Tongue (tissue), 3 donors: ENCODE measurements at places on chromosomes 4 and X. TPM values are rescaled to one million over a fixed set of nuclear protein-coding genes. Genes with fewer than 3 reads are reported as not detected.

GRCh38 chr4:71559957-71560571, 221.2 kb downstream of the SLC4A4 start:
- DNase-seq = no peak

GRCh38 chr4:109675181-109675580, 28.1 kb downstream of the CASP6 start:
- no peak for DNase-seq

GRCh38 chr4:71692198-71692597, 91.7 kb downstream of the GC start:
- DNase-seq = no peak

DNA sequence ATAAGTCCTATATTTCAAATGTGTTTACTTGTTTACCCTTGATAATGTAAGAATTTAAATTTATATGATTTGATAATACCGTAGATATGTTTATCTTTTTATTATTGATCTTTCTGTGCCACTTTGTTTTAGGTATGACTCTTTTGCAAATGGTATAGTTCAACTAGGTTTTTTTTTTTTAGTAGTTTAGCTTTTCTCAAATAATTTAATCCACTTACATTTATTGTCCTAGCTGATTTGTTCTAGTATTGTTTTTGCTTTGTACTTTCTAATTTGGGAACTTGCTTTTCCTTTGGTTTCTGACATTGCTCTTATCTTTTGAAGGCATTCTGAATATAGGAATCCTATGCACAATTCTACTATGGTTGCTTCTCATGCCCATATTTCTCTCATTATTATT, 98.9 kb upstream of the NAP1L5 start:
- DNase-seq = no peak

DNA sequence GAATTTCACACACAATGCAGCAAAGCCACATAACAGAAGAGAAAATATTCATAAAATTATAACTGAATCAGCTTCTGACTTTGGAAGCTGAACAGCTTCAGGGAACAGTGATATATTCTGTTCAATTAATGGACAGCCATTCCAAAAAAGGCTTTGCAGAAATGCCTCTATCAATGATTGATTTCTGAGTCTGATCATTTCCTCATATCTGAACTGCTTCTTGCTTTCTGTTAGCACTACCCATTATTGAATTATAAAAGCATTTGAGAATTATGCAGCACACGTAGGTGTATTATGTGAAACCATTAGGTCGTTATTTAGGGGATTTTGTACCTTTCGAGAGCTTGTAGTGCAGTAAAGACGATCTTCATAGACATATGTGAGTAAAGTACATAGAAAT, 159.6 kb downstream of the STIM2 start:
- no peak for DNase-seq

DUX4 gene
- total RNA-seq = not detected
